ENCODE measurements at places on chromosomes 4 and X.
A peak's percentile ranks its signal among the peaks of the same experiment; 100 is the strongest.

- DNase-seq = no peak
Observed at GRCh38 chr4:145843148-145843547, 95.5 kb downstream of the ZNF827 start.

DNA sequence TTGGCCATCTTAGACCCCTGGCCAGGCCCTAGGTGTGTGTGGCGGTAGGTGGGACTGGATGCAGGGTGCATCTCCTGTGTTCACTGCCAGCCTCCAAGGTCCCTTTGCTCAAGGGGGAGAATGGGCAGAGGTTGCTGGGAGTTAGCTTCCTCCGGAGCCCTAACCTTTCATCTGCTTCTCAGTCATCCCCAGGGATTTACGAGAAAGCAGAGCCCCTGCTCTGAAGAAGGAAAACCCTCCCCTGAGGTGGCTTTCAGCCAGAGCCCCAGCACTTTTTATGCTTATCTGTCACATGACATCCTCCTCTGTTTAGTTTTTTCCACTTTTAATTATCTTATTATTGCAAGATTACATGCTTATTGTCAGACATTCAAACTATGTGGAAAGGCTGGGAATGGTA is 44.9 kb upstream of the DDX3X start:
- no peak for DNase-seq

DNA sequence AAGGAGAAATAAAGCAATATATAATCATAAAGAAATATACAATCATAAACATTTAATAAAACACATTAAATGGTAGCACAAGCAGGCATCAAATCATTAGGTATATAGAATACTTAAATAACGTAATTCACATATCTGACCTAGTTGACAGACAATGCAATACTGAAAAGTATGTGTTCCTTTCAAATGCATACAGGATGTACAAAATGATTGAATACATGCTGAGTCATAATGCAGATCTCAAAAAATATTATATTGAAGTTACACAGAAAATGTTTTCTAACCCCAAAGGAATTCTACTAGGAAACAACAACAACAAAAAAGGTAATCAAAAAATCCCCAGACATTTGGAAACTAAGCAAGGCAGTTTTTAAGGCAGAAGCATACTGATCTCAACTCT is 1072.0 kb upstream of the INTU start:
- DNase-seq = no peak

- DNase-seq = no peak
Observed at GRCh38 chr4:99966692-99967091, 16.6 kb upstream of the H2AZ1 start.

- peak; percentile 90 for DNase-seq
Observed at GRCh38 chr4:10006601-10007435, 14.5 kb downstream of the SLC2A9 start.

DNA sequence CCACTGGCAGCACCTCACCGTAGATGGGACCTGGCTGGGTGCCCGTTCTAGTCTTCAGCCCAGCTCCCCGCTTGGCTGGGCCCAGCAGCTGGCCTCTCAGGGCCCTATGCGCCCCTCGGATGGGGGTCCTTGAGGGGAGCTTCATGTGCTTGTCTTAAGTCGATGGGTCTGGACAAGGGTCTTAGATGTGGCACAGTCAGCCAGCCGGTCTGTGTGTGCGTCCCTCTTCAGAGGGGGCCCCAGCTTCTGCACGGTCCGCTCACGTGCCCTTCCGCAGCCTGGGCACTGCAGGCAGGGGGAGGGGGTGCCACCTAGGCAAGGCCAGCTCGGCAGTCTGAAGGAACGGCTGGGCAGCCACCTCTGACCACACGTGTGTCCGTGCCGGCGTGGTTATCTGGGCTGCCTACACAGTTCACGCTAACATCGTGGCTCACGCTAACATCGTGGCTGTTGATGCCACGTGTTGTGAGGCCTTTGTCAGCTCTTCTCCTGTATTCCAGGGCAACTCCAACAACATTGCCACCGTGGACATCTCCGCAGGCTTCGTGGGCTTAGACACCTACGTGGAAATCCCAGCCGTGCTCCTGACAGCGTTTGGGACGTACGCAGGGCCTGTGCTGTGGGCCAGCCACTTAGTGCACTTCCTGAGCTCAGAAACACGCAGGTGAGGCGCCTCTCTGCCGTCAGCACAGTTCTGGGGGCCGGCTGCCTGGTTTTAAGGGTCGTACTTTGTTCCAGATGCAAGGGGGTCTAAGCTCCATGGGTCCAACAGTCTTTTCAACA is 34.5 kb downstream of the PIGG start:
- no peak for DNase-seq

DNA sequence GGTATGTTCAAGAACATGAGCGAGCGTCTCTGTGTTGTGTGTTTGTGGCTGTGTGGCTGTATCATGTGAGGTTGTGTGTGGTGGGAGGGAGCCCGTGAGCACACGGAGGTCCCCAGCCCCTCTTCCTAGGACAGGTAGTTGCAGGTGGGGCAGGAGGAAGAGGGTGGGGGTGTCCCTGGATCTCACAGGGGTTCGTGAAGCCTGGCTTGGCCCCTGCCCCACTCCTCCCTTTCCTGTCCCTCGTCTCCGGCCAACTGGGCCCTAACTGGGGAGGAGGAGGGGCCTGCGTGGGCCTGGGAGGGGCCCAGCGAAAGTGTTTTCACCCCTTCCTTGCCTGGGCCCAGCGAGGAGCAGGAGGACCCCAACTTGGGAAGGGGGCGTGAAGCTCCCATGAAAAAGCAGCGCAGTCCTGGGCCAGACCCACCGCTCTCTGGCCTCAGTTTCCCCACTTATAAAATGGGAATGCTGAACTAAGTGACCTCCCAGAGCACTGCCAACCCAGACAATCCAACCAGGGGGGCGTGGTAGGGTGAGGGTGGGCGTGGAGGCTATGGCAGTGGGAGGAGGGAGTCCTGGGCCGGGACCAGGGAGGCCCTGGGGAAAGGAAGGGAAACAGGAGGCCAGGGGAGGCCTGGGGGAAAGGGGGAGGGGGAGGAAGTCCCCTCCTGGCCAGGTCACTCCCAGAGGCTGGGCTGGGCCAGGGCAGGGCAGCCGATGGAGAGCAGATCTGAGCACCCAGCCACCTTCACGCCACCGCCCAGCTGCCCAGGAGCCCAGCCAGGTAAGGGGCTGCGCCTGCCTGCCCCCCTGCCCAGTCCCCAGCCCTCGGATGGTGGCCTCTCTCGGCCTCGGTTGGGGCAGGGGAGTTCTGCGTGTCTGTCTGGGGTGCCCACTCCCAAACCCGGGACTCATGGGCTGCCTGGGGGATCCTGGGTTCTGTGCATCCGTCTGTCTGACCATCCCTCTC is at the start of gene AVPR2:
TSS of gene AVPR2 (plus strand) at position 683 of the 967 bp plus-strand sequence. CDS start 473 bp downstream, outside the sequence.
- DNase-seq = no peak

- DNase-seq = no peak
Observed at GRCh38 chr4:68401231-68401630, 46.0 kb upstream of the TMPRSS11E start.

GRCh38 chr4:100311181-100311580 is 120.9 kb upstream of the DDIT4L start:
- no peak for DNase-seq

GRCh38 chr4:48470570-48470969 is 12.6 kb upstream of the SLC10A4 start:
- no peak for DNase-seq

GRCh38 chr4:98583265-98583664 is 75.1 kb downstream of the TSPAN5 start:
- no peak for DNase-seq

DNA sequence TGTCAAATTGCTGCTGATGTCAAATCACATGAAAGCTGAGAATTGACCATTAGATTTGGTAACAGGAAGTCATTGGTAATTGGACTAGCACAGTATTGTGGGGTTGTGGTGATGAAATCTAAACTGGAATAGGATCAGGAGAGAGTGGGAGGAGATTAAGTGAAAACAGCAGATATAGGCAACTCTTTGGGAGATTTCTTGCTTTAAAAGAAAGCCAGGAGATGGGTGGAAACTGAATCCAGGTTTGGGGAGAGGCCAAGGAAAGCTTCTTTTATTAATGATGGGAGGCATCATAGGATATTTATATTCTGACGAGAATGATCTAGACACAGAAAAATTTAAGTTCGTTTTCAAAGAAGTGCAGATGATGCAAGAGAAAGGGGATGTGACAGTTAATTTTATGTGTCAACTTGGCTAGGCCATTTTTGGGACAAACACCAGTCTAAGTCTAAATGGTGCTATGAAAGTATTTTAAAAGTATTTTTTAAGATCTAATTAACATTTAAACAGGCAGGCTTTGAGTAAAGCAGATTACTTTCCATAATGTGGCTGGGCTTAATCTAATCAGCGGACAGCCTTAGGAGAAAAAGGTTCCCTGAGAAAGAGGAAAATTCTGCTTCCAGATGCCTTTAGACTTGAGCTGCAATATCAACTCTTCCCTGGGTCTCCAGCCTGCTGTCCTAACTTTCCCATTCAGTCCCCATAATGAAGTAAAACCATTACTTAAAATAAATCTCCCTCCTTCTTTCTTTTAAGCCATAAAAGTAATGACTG is 24.7 kb downstream of the SEC24D start:
- no peak for DNase-seq

- DNase-seq = peak; percentile 0
Observed at GRCh38 chrX:78555401-78555980, 103.6 kb downstream of the RTL3 start.

DNA sequence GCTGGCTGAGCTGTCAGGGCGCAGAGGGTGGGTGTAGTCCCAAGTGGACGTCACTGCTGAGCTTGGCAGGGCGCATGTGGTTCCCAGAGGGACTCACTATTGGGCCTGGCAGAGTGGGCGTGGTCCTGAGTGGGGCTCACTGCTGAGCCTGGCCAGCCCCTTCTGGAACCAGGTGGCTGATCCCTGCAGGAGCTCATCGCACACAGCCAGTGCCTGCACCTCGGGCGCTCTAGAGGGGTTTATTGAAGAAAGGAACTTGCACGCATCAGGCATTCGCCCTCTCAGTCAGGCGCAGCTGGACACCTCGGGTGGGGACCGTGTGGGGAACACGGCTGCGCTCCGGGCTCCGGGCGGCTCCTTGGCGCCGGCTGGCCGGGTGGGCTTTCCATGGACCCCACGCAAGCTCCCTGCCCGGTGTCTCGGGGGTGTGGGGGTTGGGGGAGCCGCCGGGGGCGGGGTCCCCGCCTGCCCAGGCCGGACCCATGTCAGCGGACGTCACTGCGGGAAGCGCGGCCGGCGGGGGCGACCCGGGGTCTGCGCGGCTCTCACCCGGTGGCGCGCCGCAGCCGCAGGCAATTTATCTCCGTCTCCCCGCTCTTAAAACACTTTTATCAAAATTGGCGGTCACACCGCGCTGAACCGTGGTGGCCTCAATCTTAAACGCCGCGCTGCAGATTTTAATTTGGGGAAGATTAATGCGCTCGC is 65.4 kb upstream of the NKX1-1 start:
- DNase-seq = no peak

DNA sequence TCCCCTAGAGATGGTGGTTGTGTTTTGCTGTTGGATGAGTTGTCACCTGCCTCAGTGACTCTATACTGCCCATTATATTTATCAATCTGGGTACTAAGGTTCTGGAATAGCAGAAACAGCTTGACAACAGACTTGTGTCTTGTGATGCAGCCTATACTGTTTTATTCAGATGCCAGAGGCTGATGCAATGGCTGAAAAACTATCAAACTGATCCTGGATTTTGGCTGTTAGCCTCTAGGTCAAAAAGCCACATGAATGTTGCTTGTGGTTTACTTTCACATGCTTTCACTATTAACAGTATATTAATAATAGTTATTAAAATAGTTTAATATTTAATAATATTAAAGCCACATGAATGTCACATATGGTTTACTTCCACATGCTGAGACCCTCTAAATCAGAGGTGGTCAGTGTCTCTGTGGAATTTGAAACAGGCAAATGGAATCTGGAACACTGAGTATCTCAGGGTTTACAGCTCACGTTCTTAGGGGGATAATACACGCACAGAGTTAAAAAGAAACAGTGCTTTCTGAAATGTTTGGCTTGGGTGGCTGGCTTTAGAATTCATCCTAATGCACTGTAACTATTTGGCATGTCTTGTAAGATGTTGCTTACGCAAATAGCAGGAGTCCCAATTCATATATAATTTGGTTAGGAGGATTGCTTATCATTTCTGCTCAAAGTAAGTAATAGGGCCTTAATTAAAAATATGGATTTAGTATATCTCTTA is 82.5 kb upstream of the LCORL start:
- no peak for DNase-seq

All from kidney glomerular epithelial cell (primary cell).